ENCODE measurements at places on chromosomes 5 and 9.

DNA sequence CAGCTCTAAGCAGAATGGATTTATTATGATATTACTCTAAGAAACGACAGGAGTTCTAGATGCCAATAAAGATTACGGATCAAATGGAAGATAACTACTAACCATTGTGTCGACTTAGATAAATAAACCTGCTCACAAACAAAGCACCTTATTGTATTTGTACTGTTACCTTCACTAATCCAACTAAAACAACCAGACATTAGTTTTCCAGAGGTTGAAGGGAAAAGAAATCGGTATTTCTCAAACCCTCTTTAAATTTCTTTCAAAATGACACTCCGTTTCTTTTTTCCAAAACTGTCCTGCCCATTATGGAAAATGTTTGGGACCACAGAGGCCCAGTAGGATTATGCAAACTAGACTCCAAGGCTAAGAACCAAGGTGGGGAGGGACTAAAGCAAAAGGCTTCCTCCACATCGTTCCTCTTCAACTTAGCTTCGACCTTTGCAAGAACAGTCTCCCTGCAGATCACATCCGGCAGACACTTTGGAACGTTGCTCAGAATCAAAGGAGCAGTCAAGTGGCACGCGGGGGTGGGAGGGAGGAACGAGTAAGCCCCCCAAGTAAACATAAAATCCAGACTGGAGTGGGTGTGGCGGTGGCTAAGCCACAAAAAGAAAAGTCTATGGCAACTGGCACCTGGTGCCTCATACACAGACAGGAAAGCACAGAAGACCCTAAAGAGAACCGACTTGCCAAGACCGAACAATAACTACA, 2.7 kb downstream of the MLLT3 start:
- H3K4me1 ChIP-seq = peaks cover 3% of the 10 kb centered on the region
- no peaks in the 10 kb centered on the region for H3K36me3 ChIP-seq
- no peak for DNase-seq

GRCh38 chr9:89518466-89519365, 20.8 kb upstream of the SEMA4D start:
- no peak for DNase-seq
- no peaks in the 10 kb centered on the region for H3K27me3 ChIP-seq
- no peak overlapping the region for H3K27ac ChIP-seq
- H3K4me1 ChIP-seq = no peaks in the 10 kb centered on the region
- H3K36me3 ChIP-seq = no peaks in the 10 kb centered on the region

DNA sequence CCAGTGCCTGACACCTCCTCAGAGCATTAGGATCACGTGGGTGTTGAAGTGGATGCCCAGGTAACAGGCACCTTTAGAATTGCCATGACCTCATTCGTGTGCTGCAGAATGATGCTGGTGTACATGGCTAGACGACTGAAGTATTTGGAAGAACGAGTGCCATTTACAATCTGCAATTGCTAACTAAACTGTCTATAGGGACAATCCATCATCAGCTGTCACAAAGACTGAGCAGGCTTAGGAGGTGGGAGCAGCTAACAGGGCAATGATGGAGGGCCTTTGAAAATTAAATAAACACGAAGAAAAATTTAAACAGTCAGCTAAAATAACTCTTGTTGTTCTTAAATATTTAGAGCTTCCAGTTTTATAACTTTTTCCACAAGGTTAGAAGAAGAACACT, 375.8 kb downstream of the GADD45G start:
- no peaks in the 10 kb centered on the region for H3K36me3 ChIP-seq
- no peak overlapping the region for H3K4me3 ChIP-seq
- no peak for DNase-seq

DNA sequence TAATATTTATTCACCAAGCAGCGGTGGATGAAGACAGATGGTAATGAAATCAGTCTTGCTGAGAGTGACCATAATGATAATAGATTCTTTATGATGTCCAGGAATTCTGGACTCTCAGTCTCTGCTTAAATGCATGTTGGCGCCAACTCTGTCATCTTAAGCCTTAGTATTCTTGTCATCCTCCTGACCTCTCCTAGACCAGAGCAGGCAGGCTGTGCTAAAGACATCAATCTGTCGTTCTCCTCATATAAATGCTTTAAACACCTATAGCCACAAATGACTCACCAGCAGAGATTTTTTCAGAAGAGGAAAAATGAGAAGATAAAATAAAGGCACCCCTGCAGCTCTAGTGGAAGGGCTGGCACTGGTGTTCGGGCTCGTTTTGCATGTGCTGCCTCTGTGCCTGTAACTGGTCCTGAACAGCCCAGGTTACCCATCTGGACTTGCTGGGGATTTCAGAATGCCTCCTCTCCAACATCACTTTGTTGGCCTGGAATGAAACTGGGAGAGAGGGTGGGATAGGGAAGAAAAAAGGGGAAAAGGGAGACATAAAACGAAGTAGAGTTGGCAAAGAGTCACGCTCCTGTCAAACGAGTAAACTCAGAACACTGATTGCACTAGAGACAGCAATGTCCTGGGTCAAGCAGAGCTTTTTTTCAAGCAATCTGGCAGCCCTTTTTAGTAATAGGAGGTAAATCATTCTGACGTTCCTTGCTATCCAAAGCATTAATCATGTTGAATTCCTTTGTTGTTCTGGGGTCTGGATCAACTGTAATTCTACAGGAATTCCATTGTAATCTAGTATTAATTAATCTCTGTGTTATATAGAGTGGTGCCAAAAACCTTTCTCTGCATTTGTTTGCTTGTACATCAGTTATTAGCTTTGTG, 195.5 kb upstream of the CLINT1 start:
- no peaks in the 10 kb centered on the region for H3K4me1 ChIP-seq
- H3K27me3 ChIP-seq = no peaks in the 10 kb centered on the region
- H3K4me3 ChIP-seq = no peak overlapping the region
- H3K27ac ChIP-seq = no peak overlapping the region
- DNase-seq = no peak
- H3K36me3 ChIP-seq = no peaks in the 10 kb centered on the region

DNA sequence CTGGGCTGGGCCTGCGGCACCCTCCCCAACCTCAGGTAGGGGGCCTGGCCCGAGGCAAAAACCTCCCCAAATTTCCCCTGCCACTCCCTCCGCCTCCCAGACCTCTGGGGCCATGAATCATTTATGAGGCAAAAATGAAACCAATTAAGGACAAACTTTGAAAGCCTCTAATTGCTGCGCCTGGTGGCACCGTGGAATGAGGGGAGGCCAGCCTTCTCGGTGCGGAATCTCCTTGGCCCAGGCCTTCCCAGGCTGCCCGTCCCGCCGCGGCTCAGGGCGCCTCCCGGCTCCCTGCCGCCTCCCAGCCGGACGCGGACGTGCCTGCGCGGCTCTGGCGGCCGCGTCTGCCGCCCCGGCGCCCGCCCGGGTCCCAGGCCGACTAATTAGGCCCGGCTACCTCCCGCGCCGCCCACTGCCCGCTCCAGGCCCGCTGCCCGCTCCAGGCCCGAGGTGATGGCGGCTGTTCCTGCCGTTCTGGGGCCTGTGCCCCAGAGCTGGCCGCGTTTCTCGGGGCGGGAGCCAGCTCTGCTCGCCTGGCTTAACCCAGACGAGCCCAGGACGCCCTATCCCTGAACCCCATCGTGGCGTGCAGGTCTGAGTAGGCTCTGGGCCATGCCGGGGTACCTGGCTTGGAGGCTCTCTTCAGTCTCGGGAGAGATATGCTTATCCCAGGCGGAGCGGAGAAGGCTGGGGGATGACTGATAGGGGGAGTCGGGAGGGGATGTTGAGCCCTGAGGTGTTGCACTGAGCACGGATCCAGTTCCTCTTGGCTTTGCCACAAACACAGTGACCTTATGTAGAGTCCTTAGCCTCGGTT, 20.1 kb downstream of the CXXC5 start:
- no peaks in the 10 kb centered on the region for H3K36me3 ChIP-seq
- peaks cover 94% of the 10 kb centered on the region for H3K4me1 ChIP-seq
- peak overlapping the region; percentile 68 for H3K4me3 ChIP-seq
- DNase-seq = no peak
- H3K27me3 ChIP-seq = no peaks in the 10 kb centered on the region
- H3K27ac ChIP-seq = peak overlapping the region; percentile 99

DNA sequence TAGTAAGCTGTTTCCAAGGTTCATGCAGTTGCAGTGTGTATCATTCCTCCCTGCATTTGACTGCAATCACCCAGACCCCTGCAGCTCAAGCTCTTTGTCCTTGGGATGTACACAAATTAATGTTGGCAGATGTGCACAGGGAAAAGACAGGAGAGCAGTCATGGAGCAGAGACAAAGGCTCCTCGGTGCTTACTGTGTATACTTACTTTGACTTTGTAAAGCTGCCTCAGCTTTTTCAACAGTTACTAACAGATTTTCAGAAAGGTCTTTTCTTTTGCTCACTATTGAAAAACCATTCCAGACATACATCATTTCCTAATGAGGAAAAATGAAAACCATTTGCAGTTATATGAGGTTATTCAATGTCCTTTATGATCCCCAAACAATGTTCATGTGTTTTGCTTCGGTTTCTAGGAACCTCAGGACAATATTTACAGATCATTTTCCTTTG, 124.9 kb downstream of the TTC39B start:
- H3K4me3 ChIP-seq = no peak overlapping the region
- H3K36me3 ChIP-seq = peaks cover 28% of the 10 kb centered on the region
- H3K4me1 ChIP-seq = no peaks in the 10 kb centered on the region
- no peaks in the 10 kb centered on the region for H3K27me3 ChIP-seq
- H3K27ac ChIP-seq = no peak overlapping the region
- no peak for DNase-seq

GRCh38 chr5:175021841-175022625, 297.7 kb downstream of the MSX2 start:
- H3K4me3 ChIP-seq = no peak overlapping the region
- H3K27me3 ChIP-seq = no peaks in the 10 kb centered on the region
- H3K4me1 ChIP-seq = no peaks in the 10 kb centered on the region
- no peak for DNase-seq

DNA sequence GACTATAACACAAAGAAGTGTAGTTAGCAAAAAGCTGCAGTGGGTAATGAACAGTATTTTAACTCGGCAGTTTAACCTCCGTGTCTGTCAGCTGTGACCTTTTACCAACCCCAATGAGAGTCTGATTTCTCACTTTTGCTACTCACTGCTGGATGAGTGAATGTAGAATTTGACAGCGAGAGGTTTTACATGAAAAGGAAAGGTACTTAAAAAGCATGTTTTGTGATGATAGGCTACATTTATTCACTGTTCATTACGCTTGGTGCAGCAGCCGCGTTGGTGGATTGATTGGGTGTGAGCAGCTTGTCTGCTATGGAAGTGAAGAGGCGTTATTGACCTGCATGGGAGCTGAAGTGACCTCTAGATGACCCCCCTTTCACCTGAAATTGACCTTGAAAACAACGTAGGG, 867.7 kb downstream of the NR2F1-AS1 start:
- H3K27ac ChIP-seq = no peak overlapping the region
- no peaks in the 10 kb centered on the region for H3K27me3 ChIP-seq
- no peaks in the 10 kb centered on the region for H3K4me1 ChIP-seq
- no peak for DNase-seq
- no peaks in the 10 kb centered on the region for H3K36me3 ChIP-seq
- H3K4me3 ChIP-seq = no peak overlapping the region

DNA sequence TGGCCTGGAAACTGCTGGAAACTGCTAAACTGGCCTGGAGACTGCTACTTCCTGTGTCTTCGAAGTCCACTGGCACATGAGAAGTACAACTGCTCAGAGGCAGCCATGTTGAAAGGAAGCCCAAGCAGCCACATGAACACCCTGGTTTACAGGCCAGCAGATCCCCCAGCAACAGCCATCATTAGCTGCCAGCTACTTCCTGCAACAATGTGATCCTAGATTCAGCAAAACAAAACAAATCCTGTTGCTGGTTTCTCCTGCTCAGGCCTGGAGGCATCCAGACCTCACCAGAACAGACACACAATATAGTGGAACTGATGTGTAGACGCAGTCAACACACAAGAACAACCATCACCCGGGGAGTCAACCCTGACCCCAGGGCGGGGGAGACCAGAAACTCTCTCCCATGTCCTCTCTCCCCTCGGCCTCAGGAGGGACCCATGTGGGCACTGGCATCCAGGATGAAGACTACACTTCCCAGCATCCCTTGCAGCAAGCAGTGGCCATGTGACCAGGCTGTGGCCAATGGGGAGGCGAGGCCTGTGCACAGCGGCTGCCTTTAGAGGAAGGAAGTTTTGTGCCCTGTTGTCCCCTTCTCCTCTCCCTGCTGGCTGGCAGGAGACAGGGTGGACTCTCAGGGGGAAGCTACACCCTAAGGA, 9.2 kb upstream of the LCN15 start:
- H3K4me1 ChIP-seq = no peaks in the 10 kb centered on the region
- H3K36me3 ChIP-seq = no peaks in the 10 kb centered on the region
- no peak overlapping the region for H3K27ac ChIP-seq

DNA sequence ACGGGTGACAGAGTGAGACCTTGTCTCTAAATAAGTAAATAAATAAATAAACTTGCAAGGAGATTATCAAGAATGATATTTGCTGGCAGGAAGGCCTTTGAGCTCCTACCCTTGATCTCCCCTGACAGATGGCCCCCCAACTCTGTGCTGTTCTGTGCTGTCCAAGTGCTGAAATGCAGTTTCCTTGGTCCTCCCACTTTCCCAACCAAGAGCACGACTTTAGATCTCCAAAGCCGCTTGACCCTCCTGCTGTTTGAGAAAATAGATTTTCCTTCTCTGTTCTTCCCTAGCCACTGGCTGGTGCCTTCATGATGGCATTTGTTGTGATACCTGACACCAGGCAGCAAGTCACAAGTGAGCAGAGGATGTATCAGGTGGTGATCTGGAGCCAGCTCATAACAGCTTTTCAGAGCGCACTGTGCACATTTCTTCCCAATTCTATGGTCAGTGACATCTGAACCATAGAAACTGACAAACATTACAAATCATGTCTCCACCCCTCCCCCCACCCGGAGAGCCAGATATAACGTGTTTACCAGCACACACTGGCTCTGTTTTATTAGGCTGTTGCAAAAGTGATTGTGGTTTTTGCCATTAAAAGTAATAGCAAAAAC, 80.0 kb upstream of the PUM3 start:
- no peaks in the 10 kb centered on the region for H3K4me1 ChIP-seq
- no peak overlapping the region for H3K27ac ChIP-seq
- no peaks in the 10 kb centered on the region for H3K27me3 ChIP-seq
- DNase-seq = no peak
- no peak overlapping the region for H3K4me3 ChIP-seq
- H3K36me3 ChIP-seq = no peaks in the 10 kb centered on the region
